ENCODE measurements at places on chromosomes 2 and 18.
A peak's percentile ranks its signal among the peaks of the same experiment; 100 is the strongest.

DNA sequence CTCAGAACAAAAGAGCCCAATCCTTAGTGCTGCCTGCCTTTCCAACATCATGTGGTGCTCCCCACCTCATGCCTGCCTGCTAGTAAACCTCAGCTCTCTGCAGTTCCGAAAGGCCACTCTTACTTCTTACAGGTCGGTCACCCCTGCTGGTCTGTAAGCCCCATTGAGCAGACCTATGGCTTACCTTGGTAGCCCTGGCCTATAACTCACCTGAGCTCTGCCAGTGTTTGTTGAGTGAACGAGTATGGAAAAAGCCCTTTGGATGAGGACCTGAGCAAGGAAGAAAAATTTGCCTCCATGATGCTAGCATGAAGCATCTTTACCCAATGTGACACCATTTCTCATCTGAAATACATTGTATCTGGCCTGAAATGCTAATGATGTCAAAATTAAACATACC is 83.3 kb downstream of the LIPG start:
- DNase-seq: no peak

- DNase-seq: no peak
Observed at GRCh38 chr18:61833387-61833786, 59.4 kb downstream of the RNF152 start.

DNA sequence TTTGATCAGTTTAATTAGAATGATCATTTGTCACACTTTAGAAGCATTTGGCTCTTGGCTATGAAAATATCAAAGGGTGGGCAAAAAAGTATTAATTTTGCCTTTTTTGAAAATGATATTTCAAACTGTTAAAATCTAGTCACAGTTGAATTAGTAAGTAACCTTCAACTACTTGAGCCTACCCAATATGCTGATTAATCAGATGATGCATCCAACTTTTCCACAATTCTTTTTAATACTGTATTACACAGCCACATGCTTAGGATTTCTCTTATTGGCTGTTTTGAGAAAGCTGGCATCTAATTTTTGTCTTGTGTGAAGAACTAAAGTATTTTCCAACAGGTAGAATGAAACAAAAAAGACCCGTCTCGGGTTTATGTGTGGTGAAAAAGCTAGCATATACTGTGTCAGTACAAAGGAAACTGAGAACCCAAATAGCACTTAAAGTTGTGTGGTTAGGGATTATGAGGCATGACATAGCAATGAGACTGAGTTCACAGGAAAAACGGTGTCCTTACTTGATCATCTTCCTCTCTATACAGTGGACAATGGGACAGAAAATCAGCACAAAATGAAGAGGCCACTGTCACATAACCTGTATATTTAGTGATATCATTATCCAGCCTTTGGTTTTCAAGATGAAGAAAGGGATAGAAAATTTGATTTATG is 11.7 kb downstream of the OSBPL6 start:
- no peak for DNase-seq

DNA sequence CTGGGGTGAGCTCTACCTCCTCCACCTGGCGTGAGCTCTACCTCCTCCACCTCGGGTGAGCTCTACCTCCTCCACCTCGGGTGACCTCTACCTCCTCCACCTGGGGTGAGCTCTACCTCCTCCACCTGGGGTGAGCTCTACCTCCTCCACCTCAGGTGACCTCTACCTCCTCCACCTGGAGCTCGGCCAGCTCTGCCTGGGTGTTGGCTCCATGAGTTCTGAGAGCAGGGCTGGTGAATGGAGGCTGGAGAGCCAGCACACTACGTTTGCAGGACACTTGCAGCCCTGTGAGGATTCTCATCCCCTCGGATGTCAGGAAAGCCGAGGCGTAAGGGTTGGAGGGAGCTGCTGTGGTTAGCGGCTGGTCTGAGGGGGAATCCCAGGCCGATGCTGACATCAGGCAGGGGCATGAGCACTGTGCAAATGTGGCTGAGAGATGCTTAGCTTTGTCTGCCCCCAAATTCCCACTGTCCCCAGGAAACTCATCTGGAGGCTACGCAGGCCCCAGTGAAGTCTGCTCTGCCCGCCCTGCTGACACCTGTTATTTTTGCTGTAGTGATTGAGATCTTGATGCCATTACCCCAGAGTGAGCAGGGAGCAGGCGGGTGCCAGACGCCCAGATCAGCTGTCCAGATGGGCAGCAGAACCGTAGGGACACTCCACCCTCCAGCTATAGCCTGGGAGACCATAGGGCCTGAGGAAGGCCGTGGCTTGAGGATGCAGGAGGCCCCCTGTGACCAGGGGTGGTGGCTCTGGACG is 3.3 kb downstream of the CROCC2 start:
- no peak for DNase-seq

- DNase-seq: no peak
Observed at GRCh38 chr2:224925810-224926100, 116.5 kb downstream of the DOCK10 start.

DNA sequence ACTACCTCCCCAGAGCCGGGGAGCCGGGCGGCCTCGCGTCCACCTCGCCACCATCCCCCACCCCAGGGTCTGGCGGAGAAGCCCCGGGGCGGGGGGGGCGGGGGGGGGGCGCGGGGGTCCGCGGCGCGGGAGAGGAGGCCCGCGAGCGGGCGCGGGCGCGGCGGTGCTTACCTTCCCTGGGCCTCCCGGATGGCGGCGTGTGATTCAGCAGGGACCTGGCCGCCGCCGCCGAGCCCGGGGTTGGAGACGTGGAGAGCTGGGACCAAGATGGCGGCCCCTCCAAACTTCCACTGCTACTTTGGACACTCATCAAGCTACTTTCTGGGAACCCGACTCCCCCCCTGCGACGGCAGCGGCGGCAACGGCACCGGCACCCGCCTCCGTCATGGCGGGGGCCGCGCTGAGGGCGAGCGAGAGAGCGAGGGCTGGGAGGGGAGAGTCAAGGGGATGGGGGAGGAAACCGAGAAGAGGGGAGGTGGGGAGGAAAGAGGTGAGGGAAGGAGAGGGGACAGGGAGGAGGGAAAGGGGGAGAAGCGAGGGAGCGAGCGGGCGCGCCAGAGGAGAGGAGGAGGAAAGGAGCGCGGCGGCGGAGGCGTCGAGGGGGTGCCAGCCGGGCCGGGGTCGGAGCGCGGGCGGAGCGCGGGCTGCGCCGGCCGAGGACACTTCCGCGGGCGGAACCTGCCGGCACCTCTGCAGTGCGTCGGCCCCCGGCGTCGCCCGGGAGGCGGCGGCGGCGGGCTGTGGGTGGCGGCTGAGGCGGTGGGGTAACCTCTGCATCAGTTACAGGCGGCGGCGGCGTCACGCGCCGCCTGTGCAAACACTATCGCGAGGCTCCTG is at the start of gene TLK1:
TSS of gene TLK1 (minus strand) at position 775 of the 837 bp plus-strand sequence. CDS start at position 310, 465 bp downstream.
- DNase-seq: peak; percentile 48

GRCh38 chr2:112034924-112035323 is 20.1 kb upstream of the TMEM87B start:
- no peak for DNase-seq

- DNase-seq: no peak
Observed at GRCh38 chr2:21427606-21428005, 303.8 kb downstream of the TDRD15 start.

DNA sequence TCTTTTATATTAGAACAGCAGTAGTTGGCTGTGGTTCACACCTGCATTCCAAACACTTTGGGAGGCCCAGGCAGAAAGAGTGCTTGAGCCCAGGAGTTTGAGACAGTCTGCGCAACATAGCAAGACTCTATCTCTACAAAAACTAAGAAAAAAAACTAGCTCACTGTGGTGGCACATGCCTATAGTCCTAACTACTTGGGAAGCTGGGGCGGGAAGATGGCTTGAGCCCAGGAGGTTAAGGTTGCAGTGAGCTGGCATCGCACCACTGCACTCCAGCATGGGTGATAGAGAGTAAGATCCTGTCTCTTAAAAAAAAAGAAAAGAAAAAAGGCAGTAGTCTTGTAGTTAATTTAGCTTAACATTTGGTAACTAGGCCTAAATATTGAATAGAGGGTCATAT is 136.6 kb downstream of the AGPS start:
- no peak for DNase-seq

DNA sequence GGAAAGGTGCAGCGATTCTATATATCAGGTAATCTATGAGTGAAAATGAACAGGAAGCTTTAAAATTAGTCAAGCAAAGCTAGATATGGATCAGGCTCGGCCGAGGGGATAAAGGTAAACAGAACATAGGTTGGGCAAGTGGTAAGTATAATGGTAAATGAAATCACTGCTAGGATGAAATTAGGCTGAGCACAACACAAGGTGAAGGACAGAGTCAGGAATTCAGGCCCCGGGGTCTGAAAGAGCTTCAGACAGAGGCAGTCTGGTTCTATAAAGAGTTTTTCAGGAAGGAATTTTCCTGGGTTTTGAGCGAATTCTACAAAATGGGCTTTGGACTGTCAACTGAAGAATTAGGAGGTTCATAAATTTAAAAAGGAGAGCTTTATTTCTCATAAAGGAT is 513.2 kb upstream of the CDH2 start:
- no peak for DNase-seq

GRCh38 chr18:73563901-73564472 is 583.6 kb downstream of the FBXO15 start:
- DNase-seq: no peak

GRCh38 chr2:152473151-152473857 is 138.3 kb downstream of the FMNL2 start:
- no peak for DNase-seq

DNA sequence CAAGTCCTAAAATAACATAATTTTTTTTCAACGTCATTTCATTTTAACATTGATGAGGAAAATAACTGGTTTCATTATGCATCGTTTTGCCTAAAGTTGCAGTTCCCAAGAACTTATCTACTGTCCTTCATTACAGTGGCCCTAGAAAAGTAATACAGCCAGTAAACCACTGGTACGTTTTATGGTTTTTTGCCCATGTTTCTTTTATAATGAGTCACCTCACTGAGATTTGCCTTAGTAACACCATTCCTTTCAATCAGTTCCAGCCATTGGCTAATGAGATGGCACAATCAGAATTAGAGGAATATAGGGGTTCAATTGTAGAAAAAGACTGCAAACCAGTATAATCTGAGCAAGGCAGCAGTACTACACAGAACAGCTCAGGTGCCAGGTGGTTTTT is 422.6 kb upstream of the LYPD1 start:
- DNase-seq: no peak

GRCh38 chr18:78983512-78983911 is 3.9 kb downstream of the SALL3 start:
- no peak for DNase-seq

DNA sequence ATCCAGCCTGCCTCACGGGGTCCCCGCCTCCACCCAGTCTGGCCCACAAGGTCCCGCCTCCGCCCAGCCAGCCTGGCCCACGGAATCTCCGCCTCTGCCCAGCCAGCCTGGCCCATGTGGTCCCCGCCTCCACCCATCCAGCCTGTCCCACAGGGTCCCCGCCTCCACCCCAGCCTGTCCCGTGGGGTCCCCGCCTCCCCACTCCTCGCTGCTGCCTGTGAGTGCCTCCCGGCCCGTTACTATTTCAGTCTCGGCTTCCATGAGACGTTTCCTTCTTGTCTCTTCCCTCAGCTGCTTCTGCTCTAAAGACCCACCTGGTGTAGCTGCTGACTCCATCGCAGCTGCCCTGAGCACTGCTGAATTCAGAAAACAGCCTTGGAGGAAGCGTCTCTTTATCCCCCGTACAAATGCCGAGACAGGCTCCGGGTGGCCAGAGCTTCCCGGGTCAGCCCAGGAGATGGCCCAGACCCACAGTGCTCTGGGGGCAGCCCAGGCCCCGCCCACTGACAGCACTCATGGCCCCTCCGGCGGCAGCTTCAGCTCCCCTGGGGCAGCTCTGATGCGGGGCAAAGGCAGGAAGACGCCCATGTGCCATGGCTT is 69.8 kb downstream of the NFATC1 start:
- no peak for DNase-seq

GRCh38 chr2:138948070-138948539 is 167.9 kb upstream of the NXPH2 start:
- no peak for DNase-seq

GRCh38 chr2:8019934-8020333 is 661.9 kb upstream of the ID2 start:
- DNase-seq: no peak

- no peak for DNase-seq
Observed at GRCh38 chr2:38239452-38239851, 137.6 kb downstream of the ATL2 start.

GRCh38 chr2:123870881-123871276 is 154.2 kb upstream of the CNTNAP5 start:
- DNase-seq: no peak

DNA sequence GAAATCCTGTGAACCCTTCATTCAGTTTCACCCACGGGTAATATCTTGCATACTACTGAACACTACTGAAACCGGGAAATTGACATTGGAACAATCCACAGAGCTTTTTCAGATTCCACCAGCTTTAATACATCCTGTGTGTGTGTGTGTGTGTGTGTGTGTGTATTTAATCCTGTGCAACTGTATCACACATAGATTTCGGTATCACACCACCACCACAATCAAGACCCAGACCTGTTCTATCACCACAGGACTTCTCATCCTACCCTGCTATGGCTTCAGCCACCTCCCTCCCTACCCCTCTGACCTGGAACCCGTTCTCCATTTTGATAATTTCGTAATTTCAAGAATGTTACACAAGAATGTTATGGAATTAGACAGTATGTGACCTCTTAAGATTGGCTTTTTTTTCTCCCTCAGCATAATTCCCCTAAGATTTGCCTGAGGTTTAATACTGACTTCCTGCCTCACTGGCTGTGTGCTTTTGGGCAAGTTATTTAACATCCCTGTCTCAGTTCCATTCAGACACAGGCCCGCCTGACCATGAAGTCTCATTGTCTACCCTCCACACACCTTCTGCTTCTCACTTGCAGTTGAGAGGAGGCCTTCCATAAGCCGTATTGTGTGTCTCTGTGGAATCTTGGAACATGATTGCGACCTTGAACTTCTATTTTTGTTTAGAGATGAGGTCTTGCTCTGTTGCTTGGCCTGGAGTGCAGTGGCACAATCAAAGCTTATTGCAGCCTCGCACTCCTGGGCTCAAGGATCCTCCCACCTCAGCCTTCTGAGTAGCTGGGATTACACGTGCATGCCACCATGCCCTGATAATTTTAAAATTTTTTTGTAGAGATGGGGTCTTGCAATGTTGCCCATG is 14.4 kb upstream of the TMEM131 start:
- DNase-seq: no peak

- DNase-seq: no peak
Observed at GRCh38 chr2:189379287-189379630, 62.0 kb upstream of the WDR75 start.

Measured in stimulated activated CD4-positive, alpha-beta T cell treated with anti-CD3 and anti-CD28 coated beads, Interleukin-15, amount 100 ng/mL, for 1 hour (primary cell).